Activated CD8-positive, alpha-beta memory T cell treated with anti-CD3 and anti-CD28 coated beads, Interleukin-2, amount 50 U/mL, for 4 hours (primary cell): ENCODE measurements at places on chromosomes 5 and 9.

DNA sequence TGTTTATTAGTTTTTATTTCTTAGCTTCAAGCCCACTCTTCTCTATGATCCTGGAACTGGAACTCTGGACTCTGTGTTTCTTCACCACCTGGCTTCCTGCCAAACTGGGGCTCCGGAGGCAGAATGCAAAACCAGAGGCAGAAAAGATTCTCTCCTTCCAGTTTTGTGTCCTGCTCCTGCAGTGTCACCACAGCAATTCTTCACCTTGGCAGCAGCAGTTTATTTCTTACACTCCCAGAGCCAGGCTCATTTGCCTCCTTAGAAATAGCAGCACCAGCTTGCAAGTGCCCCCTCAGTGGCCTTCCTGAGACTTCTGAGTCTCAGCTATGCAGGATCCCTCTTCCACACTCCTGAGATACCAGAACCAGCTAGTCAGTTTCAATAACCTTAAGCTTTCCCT, 26.7 kb upstream of the CAMK4 start:
- DNase-seq: no peak

DNA sequence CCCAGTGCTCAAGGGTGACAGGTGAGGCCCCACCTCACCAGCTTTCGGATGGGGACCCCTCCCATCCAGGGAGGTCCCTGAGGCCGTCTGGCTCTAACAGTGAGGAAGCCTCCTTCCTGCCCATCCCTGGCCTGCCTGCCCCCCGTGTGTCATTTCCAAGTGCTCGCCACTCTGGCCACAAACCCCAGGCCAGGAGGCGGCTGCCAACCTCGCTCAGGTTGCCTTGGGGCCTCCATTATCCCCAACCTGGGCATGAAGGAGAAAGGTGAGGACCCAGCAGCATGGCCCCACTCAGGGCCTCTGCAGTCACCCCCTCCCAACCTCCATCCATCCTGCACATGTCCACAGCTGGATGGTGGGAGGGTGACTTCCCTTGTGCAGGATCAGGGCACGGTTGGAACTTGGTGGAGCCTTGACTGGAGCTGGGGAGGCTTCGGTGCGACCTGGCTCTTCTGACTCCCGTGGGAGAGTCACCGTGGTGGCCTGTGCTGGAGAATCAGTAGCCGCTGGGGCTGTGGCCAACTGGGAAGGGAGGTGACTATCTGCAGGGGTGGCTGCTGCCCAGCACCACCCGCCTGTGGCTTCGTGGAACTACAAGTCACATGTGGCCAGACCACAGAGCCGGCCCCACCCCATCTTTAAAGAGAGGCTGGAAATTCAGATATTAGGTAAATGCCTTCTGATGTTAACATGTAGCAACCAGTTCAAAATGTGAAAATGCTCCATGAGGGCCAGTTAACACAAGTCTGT, 37.5 kb upstream of the GFPT2 start:
- DNase-seq: no peak

DNA sequence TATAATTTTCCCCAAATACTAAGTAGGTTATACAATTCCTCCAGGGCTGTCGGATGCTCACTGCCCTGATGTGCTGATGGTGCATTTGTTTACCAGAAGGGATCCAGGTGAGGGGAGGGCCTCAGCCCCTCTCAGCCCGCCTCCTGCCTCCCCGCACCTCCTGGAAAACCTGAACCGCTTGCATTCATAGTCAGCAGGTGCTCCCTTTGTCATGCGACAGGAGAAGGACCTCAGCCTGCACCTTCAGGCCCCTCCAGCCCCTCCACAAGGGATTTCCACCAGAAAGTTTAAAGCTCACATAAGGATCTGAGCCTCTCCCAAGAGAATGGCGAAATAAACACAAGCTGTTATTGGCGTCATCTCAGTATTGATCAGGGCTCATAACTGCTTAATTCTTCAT, 36.5 kb upstream of the NTNG2 start:
- no peak for DNase-seq

DNA sequence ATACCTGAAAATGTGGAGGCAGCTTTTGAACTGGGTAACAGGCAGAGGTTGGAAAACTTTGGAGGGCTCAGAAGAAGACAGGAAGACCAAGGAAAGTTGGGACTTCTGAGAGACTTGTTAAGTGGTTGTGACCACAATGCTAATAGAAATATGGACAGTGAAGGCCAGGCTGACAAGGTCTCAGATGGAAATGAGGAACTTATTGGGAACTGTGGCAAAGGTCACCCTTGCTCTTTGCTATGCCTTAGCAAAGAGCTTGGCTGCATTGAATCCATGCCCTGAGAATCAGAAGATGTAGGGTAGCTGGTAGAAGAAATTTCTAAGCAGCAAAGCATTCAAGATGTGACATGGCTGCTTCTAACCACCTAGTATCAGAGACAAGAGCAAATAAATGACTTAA, 244.4 kb upstream of the ADRA1B start:
- no peak for DNase-seq

- DNase-seq: no peak
These were observed 7.6 kb downstream of the PAM start for GRCh38 chr5:102762562-102763227.

- DNase-seq: no peak
These were observed 29.6 kb downstream of the PAX5 start for GRCh38 chr9:37004424-37004935.

- DNase-seq: no peak
These were observed 90.7 kb downstream of the PTCH1 start for GRCh38 chr9:95425910-95426551.

- DNase-seq: no peak
These were observed 118.8 kb downstream of the GAPVD1 start for GRCh38 chr9:125380406-125380805.

DNA sequence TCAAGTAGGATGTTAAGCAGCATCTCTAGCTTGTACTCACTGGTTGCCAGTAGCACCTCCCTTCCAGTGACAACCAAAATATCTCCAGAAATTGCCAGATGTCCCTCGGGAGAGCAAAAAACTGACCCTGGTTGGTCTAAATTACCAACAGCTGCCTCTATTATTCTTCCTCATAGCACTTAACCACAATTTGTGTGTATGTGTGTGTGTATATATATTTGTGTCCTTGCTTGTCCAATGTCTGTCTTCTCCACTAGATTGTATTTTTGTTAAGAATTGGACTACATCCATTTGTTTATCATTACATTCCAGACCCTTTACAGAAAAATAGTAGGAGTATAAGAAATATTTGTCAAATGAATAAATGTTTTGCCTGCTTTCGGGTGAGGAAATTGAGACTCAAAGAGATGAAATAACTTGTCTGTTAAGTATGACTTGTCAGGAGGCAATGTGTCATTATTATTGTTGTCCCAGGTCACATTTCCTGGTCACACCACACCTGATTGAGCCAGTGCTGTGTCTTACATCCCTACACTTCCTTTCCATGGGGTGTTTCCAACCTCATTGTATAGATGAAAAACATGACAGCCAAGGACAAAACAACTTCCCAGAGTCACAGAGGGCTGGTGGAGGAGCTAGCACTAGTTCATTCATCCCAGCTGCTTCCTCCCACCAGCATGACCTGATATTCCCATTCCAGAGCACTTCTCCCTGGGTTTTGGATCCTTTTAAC, 11.4 kb upstream of the GRPEL2 start:
- no peak for DNase-seq

DNA sequence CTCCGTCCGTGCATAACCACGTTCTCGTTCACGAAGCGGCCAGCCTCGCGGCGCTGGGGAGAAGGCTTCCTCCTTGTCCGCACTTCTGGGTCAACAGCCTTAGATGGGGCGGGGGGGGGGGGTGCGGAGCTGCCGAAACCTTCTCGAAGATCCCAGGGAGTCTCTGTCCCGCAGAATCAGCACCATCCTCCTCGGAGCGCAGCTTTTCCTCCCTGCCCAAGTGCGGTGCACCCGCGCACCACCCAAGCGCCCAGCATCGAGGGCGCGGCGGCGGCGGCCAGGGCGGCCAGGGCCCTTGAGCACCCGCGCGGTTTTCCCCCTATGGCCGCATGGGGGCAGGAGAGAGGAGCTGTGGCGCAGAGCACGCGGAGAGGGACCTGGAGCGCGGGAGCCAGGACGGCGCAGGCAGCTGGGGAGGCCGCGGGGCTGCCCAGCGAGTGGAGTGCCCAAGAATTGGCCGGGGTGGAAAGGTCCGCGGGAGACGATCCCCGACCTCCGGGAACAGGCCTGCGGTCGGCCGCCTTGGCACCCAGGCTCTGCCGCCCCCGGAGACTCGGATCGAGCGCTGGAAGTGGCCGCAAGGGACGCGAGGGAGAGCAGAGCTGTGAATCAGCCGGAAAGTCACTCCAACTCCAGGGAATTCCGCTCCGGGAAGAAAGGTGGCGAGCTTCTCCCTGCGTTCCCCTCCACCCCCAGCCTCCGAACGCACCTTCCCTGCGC, 43.1 kb downstream of the TMEM174 start:
- DNase-seq: peak; percentile 65

DNA sequence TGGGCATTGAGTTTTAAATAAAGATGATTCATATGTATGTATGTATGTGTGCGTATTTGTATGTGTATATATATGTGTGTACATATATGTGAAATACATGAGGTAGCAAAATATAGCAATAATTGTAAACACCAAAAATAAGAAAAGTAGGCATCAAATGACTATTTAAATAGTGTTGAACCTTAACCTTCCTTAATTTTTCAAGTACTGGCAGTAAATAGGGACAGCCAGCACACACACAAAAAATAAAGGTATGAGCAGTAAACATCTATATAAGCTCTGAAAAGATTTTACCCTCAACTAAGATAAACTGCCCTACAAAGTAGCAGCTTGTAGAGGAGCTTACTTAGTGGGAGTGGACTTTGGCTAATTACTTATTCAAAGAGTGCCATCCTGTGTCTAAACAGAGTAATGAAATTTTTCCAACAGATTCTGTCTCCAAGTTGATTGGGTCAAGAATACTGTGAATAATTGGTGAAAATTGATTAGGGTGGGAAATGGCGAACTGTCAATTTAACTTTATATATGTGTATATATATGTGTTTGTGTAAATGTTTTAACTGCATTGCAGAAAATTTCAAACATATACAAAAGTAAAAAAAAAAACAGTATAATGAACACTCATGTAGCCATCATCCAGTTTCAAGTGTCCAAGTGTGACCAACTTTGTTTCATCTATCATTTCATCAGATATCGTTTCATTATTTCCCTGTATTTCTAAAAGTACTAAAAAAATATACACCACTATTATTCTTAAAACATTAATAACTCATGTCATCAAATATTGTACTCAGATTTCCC, 2.0 kb upstream of the ADAMTS6 start:
- no peak for DNase-seq

- DNase-seq: no peak
These were observed 21.9 kb downstream of the ABITRAM start for GRCh38 chr9:108956022-108956630.

DNA sequence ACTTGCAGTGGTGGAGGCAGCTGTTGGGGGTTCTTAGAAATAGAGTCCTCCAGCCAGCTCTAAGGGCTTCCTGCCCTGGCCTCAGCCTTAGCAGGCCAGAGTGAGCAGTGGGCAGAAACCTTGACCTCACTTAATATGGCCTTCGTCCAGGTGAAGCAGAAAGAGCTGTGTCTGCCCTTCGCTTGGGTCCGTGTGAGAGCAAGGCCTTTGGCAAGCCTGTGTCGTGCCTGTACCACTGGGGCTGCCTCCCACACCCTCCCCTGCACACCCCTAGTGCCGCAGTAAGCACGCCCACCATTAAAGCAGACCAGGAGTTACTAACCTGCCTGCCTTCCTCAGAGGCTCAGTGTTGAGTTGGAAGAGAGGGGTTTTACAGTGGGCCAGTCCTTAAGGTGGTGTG, 13.6 kb downstream of the ARPC5L start:
- DNase-seq: no peak

GRCh38 chr9:81902196-81902595, 26.0 kb upstream of the SPATA31D4 start:
- DNase-seq: no peak

DNA sequence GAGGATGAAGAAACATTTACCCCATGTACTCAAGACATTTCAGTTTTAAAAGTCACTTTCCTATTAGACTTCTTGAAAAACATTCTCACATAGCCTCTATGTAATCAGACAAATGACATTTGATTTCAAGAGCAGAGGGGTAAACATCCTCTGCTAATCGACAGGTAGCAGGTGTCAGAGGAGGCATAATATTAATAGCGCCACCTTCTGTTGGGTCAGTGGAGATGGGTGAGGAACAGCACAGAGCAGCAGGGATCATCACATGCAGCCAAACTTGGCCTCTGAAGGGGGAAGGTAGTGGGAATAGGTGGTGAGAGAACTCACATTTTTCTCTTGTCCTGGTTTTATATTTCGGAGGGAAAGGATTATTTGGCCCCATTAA, 3.3 kb upstream of the LSM11 start:
- DNase-seq: no peak

- DNase-seq: no peak
These were observed 358.2 kb upstream of the MEF2C start for GRCh38 chr5:89241186-89241585.

GRCh38 chr9:84669013-84669287, 579 bp upstream of the NTRK2 start:
- DNase-seq: no peak

GRCh38 chr5:72005671-72006070, 101.6 kb upstream of the MAP1B start:
- no peak for DNase-seq

DNA sequence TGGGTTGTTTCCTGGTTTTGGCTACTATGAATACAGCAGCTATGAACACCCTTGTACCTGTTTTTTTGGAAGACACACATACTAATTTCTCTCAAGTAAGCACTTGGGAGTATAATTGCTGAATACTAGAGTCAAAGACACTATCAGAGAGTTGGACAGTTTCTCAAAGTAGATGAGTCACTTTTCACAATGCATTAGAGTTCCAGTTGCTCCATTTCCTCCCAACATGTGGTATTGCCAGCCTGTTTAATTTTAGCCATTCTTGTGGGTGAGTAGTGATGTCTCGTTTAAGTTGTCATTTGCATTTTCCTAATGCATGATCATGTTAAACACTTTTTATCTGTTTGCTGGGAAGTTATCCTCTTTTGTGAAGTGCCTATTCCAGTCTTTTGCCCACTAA, 81.6 kb upstream of the GDNF start:
- DNase-seq: no peak

DNA sequence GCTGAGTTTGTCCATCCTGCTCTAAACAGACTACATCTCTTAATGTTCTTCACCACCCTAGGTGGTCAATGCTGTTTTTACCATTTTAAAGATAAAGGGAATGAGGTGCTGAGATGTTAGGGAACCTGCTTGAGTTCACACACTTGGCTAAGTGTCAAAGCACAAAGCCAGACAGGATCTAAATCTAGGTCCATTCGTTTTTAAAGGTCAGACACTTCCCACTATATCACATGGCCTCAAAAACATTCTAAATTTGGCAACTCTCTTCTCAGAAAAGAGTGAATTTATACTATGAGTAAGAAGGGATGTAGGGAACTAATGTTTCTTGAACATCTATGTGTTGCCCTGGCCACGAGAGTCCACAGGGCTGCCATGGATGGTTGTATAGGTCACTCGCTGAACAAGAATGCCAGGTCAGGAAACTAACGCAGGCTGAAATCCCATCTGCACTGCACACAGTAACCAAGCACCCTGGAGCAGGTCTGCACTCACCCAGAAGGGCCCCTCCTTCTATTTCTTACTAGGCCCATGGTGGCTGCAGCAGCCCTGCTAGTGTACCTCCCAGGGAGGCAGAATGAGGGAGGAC, 213.0 kb downstream of the SPOCK1 start:
- DNase-seq: no peak
